ENCODE measurements at places on chromosomes 12 and 14.

DNA sequence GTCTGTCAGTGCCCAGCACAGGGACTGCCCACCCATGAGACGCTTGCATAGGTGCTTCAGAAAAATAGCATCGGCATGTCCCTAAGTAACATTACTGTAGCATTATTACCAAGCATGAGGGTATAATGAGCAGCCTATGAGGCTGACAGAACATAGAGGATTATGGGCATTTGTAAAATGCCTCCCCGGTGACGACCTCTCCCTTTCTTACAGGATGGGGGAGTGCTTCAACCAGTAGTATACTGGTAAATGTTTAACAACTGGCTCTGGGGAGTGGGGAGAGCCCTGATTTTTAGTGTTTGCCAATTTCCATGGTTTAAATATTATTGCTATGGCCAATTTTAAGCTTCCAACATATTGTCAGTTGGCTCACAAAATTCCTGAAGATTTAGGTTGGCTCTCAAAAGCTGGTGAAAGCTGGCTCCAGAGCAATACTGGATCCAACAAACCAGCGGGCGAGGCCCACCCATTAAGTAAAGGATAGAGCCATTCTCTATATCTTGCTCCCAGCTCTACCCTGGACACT lies 104.5 kb downstream of the ETNK1 start:
- no peak for DNase-seq

DNA sequence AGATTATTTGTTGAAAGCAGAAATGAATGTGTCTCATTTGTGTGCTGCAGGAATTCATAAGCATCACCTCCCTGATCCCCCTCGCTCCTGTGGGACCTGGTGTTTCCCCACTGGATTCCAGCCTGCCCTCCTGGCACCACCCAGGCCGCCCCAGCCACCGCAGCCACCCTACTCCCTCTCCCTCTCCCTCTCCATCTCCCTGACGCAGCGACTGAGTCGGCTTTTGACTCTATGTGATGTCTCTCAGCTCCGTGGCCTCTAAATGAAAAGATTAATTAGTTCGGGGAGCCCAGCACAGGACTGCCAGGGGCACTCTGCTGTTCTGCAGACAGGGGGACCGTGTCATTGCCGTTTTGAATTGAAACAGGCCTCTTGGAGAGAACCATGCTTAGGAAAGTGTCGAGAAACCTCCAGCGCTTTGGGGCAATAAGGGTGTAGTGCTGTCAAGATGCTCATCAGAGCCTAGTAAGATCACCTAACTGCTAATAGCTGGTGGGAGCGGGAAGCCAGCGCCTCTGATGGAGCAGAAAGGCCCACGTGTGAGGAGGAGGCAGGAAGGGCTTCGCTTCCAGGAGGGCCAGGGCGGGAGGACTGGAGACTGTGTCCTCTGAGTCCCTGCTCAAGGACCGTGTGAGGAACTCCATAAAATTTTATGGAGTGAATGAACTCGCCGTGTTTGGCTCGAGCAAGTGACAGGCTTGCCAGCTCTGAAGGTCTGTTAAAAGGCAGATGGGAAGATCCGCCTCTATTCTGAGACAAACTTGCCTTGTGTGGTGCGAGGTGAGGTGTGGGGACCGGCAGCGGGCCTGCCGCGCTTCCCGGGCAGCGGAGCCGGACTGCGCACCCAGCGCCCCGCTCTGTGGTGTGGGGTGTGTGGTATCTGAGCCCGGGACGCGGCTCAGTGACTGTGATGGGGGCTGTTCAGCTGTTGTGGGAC lies 157.4 kb upstream of the C14orf180 start:
- DNase-seq = peak; percentile 60

- DNase-seq = no peak
These were observed 67.2 kb downstream of the NOS1 start for GRCh38 chr12:117294189-117294603.

GRCh38 chr12:83676781-83677295 lies 990.1 kb downstream of the TMTC2 start:
- DNase-seq = no peak

- DNase-seq = no peak
These were observed 150.8 kb upstream of the FSCB start for GRCh38 chr14:44657696-44658388.

- no peak for DNase-seq
These were observed 17.6 kb upstream of the SLC16A7 start for GRCh38 chr12:59578254-59578653.

GRCh38 chr14:34930591-34931091 lies 52.2 kb upstream of the SRP54 start:
- DNase-seq = no peak

- DNase-seq = no peak
These were observed 102.9 kb downstream of the RASSF9 start for GRCh38 chr12:85733221-85733840.

DNA sequence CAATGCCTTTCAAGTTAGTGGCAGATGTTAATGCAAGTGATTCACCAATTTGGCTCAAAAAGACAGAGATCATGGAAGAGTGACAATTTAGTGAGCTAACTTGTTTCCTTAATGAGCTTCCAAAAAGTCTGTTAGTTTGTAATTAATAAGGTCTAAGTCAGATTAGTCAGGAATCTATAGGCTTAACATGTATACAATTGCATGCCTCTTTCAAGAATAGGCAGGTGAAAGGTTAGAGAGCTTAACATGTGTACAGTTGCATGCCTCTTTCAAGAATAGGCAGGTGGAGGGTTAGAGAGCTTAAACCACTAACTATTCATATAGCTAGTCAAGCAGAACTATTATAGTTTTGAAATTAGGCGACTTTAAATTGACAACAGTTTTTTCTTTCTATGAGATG lies 663.8 kb downstream of the C12orf50 start:
- no peak for DNase-seq

GRCh38 chr12:77435446-77436091 lies 370.2 kb upstream of the E2F7 start:
- DNase-seq = no peak

DNA sequence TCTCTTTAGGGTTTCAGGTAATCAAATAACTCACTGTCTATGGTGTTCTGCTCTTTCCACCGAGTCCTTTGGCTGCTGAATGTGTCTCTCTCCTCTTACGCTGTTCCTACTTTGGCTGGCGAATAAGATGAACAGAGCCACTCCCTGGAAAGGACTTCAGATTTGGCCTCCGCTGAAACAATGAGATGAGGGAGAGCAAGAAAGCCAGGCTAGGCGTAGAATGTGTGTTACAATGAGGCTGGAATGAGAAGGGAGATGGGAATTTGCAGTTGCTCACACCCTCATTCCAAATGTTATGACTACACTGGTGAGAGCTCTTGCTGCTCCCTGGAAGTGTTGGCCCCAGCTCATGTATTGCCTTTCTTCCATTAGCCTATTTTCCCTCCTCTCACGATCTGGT lies at the start of gene MFAP5:
Gene MFAP5, minus strand, starts transcription at position 234 of the 400 bp plus-strand sequence. CDS start 722 bp downstream, outside the sequence.
- no peak for DNase-seq

DNA sequence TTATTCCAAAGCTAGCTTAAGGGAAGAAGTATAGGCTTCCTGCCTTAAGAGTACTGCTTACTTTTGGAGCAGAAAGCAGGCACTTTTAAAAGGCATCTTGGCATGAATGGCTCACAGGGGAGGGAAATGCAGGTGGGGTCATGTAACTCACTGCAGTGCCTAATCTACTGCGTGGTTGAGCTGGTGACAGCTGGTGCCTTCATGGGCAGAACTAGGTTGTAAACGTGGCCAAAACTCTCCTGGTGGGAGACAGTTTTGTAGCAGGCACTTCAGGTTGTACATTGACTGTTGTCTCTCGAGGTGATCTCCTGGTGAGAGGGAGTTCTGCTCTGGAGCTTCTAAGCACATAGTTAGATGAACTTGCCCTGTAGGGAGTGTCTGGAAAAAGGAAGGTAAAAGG lies 962.5 kb downstream of the DIO2 start:
- no peak for DNase-seq

- no peak for DNase-seq
These were observed 53.2 kb downstream of the SMOC1 start for GRCh38 chr14:69932391-69932790.

GRCh38 chr12:109915171-109916040 lies 15.3 kb downstream of the TCHP start:
- peak; percentile 77 for DNase-seq

- no peak for DNase-seq
These were observed 70.9 kb upstream of the RERGL start for GRCh38 chr12:18160901-18161300.

- no peak for DNase-seq
These were observed 133.1 kb upstream of the CNOT2 start for GRCh38 chr12:70110085-70110484.

- no peak for DNase-seq
These were observed 28.4 kb downstream of the TXNRD1 start for GRCh38 chr12:104243971-104244370.

GRCh38 chr12:2775431-2775830 lies 19.3 kb upstream of the FKBP4 start:
- no peak for DNase-seq

- no peak for DNase-seq
These were observed 109.4 kb downstream of the DACT1 start for GRCh38 chr14:58747181-58747580.

GRCh38 chr12:54374562-54375258 lies 9.8 kb downstream of the ZNF385A start:
- no peak for DNase-seq

GRCh38 chr12:13386323-13387039 lies 190.0 kb downstream of the EMP1 start:
- no peak for DNase-seq

- no peak for DNase-seq
These were observed 29.1 kb downstream of the JDP2 start for GRCh38 chr14:75456997-75457335.

DNA sequence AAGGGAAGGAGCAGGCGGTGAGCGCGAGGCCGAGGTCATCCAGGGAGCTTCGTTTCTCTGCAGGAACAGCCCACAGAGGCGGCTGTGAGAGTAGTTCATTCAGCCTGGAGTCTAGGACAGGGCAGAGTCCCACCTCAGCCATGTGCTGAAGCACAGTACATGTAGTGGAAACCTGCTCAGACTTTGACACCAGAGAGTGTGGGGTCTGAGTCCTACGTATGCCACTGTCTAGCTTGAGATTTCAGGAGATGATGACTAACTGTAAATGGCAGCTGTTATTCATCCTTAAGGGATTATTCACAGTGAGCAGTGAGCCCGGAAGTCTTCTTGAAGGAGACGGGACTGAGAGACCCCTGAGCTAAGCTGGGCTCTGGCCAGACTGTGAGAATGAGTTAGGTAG lies 938 bp upstream of the SLC6A13 start:
- DNase-seq = no peak

DNA sequence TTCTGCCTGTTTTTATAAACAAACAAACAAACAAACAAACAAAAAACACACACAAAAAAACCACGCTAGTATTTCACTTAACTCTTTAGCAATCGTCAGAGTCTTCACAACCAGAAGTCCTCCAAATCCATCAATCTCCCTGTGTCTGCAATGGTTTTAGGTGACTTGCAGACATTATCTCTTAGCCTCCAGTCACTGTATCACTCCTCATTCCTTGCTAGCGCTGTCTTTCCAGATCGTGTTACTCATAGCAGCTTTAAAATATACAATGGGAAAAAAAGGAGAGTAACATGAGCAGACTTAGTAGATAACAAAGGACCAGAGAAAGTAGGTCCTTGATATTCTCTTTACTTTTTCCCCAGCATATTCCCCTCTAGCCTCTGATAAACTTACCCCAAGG lies 15.5 kb upstream of the ETNK1 start:
- DNase-seq = no peak

DNA sequence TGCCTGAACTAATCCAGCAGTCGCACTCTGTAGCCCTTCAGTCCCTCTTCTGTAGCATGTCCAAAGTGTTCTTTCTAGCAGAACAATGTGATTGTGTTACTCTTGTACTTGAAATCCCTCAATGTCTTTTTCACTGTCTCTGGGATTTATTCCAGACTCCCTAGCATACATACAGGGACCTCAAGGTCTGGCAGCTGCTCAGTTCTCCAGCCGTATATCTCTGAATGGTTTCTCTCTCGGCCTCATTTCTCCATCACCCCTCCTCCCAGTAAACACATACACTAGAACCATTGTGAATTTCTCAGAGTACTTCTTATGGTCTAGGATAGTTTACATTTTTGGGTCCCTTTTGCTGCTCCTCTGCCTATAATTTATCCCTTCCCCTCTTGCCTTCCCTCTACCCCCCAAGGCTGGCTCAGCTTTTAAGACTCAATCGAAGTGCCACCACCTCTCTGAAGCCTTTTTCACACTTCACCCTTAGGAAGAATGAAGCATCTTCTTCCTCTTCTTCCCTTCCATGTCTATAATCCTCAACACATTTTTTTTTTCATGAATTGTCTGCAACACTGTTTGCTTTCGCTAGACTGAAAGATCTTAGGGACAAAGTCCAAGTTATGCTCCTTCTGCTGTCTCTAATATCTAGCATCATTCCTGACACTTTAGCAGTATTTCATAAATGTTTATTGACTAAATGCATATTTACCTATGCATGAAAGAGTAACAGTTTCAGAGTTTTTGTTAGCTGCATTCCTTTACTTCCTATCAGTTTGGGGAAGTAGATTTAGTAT lies 446.1 kb downstream of the ZFP36L1 start:
- DNase-seq = no peak

DNA sequence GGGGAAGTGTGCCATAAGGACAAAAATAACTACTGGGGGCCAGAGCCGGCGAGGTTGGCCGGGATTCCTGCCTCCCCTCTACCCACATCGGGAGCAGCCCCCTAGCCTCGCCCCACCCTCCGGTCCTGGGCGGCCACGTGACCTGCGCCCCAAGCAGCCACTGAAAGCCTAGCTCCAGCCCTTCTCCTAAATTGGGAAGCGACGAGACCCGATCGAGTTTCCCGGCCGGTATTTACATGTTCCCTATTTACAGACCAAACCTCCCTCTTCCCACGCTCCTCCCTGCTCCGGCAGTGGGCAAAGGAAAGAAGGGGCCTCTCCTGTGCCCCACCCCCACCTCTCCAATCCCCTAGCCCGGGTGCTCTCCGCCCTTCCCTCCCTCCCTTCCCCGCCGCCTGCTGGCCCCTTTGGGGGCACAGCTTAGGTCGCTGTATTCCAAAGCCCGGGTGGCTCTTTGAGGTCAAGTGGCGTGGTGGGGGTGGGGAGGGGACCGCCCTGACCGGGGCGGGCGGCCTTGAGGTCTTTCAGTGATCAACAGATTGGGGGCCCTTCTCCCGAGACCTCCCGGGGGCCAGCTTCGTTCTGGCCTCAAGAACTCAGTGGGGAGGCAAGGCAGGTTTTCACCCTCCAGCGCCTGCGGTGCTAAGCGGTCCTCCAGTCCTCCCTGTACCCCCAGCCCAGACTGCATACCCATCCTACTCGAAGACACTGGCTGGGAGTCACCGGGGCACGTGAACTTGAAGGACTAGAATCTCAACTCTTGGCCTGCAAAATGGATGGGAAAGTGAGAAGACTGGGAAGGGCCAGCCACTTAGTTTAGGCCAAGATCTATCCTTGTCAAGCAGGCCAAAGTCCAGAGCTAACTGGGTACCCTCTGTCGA lies 6.3 kb upstream of the CTDSP2 start:
- DNase-seq = no peak

- no peak for DNase-seq
These were observed 447.3 kb downstream of the NELL2 start for GRCh38 chr12:44428825-44429224.

Data from chondrocyte (in vitro differentiated cells).